Sigmoid colon (tissue), 7 donors: ENCODE measurements at places on chromosomes 7 and 10.

DNA sequence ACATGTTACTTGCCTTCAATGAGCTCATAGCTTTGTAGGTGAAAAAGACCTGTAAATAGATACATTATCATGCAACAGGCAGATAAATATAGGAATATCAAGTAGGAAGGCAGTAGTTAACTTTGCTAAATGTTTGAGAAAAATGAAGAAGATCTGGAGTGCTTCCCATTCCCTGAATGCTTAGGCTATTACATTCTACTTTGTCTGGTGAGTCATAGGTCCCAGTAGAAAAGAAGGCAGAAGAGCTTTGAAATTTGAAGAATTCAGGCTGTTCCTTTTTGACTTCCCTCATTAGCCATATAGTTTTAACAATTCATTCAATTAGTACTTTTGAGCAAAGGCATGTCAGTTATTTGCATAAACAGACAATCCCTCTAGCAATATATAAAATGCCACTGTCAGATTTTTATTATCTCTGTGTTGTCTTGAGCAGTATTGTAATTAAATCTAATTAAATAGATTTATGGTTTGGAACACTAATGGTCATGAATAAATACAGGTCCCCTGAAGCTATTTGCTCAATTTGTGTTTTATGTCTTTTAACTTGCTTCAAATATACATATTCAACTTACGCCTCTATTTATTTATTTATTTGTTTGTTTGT is 875.0 kb downstream of the REEP3 start:
- no peak for DNase-seq

DNA sequence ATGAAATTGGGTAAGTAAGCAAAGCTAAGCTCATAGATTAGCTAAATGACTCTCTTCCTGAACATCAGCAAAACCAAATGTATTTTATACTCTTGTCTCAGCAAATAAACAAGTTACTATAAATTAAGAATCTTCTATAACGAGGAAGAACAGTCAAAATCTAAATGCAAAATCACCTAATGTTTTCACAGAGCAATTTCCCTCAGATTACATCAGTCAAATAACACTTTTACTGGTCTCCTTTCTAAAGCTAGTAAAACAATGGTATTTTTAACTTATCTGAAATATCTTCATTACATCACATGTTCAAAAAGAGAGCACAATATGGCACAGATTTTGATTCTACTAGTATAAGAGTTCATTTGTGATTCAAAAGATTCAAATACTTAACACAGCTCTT is 16.5 kb upstream of the GPR22 start:
- DNase-seq = no peak

GRCh38 chr7:158403013-158403821 is 184.4 kb downstream of the PTPRN2 start:
- no peak for DNase-seq

DNA sequence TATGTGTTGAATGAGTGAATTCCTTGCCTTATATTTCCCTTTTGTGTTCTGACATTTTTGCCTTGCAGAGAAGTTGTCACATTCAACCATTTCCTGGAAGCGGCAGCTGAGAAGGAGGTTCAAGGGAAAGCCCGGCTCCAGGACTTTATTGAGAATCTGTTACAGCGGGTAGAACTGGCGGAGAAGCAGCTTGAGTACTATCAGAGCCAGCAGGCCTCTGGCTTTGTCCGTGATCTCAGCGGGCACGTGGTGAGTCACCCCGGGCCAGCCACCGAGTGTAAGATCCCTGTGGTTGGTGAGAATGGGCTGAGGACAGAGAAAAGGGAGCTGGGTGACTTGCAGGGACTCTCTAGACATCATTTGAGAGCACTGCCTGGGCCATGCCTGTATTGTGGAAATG is 14.2 kb downstream of the ZNF365 start:
- DNase-seq = no peak
